ENCODE measurements at places on chromosomes 5 and 9.
A peak's percentile ranks its signal among the peaks of the same experiment; 100 is the strongest.

DNA sequence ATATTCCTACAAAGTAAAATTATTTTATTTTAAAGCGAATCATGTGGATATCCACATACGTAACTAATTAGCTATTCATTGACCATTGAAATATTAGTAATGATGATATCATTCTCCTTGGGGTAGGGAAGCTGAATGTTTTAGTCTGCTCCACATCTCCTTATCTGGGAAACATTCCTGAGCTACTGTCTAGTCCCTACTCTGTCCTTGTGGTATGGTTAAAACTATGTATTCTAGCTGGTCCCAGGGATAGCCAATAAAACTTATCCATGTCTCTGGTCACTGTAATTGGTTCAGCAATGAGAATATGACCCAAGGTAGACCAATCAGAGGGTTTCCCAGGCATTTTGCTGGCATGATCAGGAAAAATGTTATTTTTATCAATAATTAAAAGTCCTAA is 76.0 kb upstream of the DAP start:
- no peak for DNase-seq

GRCh38 chr9:109469646-109470358 is 28.3 kb downstream of the PTPN3 start:
- peak; percentile 51 for DNase-seq

GRCh38 chr5:102815540-102816332 is 60.6 kb downstream of the PAM start:
- no peak for DNase-seq

- DNase-seq, result no peak
Measured at GRCh38 chr9:100355561-100355960, 2.8 kb upstream of the TEX10 start.

GRCh38 chr5:65823845-65824445 is 101.9 kb downstream of the NLN start:
- no peak for DNase-seq

GRCh38 chr9:99235926-99236634 is 14.0 kb downstream of the SEC61B start:
- no peak for DNase-seq

DNA sequence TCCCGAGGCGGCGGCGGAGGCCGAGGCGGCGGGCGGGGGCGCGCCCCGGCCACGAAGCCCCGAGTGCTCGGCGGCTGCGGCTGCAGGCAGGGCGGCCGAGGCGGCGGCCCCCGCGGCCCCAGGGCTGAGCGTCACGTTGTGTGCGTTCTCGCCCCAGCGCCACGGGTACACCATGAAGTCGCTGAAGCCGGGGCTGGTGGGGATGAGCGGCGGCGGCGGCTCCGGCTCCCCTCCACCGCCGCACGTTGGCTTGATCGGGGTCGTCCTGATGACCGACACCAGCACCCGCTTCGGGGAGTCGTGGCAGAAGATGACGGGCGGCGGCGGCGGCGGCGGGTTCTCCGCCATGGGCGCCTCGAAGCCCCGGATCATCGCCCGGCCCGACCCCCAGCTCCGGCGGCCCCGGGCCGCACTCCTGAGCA is 498 bp downstream of the ZNF367 start:
- no peak for DNase-seq

DNA sequence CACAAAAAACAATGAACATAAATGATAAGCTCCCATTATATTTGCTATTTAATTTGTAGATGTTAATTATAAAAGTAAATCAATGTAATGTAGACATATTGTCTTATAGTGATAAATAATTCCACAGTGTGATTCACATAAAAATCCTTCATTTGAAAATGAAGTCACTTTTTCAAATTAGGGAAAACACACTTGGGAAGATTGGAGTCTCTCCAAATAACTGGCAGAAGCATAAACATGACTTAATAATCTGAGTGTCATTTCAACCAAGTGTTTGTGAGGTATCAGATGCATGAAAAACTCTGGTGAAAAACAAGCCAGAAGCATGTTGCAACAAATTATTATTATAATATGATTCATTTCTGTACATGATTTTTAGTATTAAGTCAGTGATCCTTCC is 102.2 kb downstream of the CETN3 start:
- DNase-seq, result no peak

GRCh38 chr5:145772466-145772865 is 62.7 kb downstream of the PRELID2 start:
- DNase-seq, result no peak

DNA sequence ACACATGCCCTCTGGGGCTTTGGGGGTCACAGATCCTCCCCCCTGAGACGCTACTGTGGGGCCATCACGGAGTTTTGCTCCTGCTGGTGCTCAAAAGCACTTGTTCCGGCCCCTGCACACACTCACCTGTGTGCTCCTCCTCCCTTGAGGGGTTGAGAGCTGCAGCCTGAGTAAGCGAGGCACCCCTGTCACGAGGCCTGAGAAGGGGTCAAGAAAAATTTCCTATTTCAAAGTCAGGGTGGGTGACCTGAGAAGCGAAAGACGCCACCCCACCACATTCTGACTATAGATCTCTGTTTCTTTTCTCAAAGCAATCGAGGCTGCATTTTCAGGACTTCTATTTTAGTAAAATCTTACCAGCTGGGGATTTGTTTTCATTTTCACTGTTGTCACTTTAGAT is 138.5 kb downstream of the DCP2 start:
- no peak for DNase-seq

DNA sequence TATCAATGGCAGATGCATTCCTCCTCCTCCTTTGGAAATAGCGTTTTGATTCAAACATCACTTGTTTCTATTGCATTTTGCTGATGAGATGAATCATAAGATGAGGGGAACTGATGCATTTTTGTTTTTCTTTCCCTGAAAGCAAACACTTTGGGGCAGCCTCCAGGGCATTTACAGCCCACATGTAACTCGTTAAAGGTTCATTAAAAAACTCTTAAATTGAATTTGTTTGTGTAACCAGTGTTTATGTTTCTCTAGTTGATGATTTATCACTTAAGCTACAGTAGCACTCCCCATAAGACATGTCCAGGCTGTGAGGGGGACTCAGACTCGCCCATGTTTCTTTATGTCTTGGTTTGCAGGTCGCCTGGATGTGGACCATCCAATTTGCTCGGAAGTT is 246.1 kb upstream of the ANKH start:
- DNase-seq, result no peak

DNA sequence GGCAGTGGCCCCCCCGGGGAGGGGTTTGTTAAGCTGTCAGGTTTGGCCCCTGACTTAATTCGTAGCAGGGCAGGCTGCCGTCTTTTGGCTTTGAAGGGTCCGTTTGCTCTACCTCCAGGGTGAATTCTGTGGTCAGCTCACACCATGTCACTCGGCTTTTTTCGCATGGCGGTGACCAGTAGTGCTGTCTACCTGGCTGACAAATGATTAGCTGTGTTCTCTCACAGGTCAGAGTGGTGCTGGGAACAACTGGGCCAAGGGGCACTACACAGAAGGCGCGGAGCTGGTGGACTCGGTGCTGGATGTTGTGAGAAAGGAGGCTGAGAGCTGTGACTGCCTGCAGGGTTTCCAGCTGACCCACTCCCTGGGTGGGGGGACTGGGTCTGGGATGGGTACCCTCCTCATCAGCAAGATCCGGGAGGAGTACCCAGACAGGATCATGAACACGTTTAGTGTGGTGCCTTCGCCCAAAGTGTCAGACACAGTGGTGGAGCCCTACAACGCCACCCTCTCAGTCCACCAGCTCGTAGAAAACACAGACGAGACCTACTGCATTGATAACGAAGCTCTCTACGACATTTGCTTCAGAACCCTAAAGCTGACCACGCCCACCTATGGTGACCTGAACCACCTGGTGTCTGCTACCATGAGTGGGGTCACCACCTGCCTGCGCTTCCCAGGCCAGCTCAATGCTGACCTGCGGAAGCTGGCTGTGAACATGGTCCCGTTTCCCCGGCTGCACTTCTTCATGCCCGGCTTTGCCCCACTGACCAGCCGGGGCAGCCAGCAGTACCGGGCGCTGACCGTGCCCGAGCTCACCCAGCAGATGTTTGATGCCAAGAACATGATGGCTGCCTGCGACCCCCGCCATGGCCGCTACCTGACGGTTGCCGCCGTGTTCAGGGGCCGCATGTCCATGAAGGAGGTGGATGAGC is 1.4 kb downstream of the TUBB4B start:
- no peak for DNase-seq

- no peak for DNase-seq
Measured at GRCh38 chr5:104023739-104024138, 461.1 kb upstream of the NUDT12 start.

- DNase-seq, result no peak
Measured at GRCh38 chr9:98644011-98644410, 64.7 kb downstream of the GABBR2 start.

DNA sequence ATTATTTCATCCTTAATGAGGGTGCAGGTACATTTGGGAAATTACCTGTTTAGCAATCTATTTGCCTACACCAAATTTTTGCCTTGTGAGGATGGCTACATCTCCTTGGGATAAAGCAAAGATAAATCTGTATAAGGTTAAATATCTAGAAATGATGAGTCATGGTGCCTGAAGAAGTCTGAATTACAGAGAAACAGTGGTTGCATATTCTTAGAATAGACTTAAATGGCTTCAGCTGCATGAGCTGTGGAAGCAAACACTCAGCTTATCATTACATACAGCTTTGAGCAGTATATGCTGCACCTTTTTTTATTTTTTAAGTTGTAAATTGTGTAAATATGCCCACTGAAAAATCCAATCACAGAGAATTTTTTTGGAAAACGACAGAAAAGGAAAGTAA is 153.5 kb downstream of the RAPGEF6 start:
- DNase-seq, result no peak

GRCh38 chr9:130659699-130660248 is 4.6 kb upstream of the PRDM12 start:
- DNase-seq, result no peak

DNA sequence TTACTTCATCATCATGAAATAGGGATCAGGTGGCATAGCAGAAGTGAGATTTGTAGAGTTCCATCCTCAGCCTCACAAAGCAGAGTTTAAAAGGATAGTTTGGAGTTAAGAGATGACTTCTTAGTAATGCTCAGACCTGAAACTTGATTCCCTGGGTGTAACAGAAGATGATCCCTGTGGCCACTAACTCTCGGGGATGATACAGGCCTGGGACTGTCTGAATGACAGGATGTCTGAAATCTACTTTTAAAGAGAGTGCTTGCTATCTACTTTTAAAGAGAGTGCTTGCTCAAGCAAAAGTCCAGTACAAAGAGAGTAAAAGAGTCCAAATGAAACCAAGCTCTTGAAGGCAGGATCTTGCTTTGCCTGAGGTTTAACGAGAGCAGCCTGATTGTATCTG is 14.6 kb downstream of the ADAMTS16 start:
- DNase-seq, result no peak

- DNase-seq, result no peak
Measured at GRCh38 chr5:25006734-25007133, 362.0 kb upstream of the CDH10 start.

- no peak for DNase-seq
Measured at GRCh38 chr5:32098291-32098690, 75.8 kb downstream of the GOLPH3 start.

DNA sequence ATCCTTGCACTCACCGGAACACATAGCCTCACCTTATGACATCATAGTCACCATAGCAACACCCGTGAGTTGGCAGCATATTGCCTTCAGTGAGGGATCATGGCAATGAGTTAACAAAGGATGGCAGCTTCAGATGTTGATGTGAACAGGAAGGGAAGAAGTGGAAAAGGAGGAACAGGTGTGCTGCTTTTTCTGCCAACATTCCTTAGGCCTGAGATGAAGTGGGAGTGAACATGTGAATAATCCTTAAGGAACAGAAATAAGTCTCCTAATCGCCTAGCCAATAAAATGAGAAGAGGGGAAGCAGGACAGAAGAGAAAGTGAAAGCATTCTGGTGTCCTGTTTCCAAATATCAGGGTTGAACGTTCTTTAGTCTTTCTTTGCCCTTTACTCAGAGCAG is 360.0 kb downstream of the BRINP1 start:
- DNase-seq, result no peak

DNA sequence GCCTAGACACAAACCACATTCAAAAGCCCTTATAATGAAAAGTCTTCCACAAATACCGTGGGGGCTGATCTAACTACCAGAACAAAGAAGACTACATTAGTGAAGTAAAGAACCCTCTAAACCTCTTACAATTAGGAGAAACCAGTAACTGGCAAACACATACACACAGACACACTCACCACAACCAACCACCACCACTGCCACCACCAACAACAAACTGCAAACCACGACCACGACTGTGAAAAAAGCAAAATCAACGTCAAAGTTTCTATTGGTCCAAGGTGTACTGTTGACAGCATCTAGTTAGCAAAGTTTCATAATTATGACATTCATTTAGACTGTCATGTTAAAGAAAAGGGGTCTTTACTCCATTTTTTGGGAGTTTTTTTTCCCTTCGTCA is 2.7 kb downstream of the CDO1 start:
- DNase-seq, result no peak

GRCh38 chr9:117815948-117816347 is 111.7 kb downstream of the TLR4 start:
- DNase-seq, result no peak

DNA sequence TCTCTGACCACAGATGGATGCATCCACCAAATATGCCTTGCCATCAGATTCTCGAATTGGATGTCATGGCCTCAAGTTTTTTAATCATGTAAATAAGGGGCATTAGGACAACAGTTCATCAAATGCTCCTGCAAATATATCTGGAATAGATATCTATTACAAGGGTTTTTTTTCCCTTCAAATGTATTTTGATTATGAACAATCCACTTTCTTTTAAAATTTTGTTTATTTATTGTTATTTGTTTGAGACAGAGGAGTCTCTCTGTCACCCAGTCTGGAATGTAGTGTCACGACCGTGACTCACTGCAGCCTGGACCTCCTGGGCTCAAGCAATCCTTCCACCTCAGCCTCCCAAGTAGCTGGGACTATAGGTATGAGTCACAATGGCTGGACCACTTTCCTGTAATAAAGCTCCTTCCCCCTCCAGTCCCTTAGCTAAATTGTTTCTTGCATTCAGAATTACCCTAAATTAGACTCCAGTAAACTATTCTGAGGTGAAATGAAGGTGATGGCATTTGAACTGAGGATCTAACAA is 1412.1 kb downstream of the EFNA5 start:
- DNase-seq, result no peak

- DNase-seq, result no peak
Measured at GRCh38 chr5:154767576-154767975, 12.4 kb downstream of the LARP1 start.

GRCh38 chr9:132663117-132663516 is 6.7 kb downstream of the DDX31 start:
- no peak for DNase-seq

- DNase-seq, result no peak
Measured at GRCh38 chr5:9483779-9484178, 62.1 kb downstream of the SEMA5A start.

DNA sequence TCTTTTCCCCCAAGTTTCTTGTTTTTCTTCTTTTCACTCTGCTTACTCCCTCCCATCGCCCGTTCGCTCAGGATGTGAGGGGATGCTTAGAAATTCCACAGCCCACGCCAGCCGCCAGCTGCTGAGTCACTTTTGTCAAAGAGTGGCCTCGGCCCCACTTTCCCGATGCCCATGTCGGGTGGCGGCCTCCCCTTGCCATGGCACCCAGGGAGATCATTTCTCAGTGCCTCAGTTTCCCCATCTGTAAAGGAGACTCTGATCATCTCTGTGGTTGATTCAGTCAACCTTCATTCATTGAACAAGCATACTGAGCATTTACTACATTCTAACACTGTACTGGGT is 353 bp upstream of the PDGFRB start:
- no peak for DNase-seq

- no peak for DNase-seq
Measured at GRCh38 chr5:62786099-62786498, 207.5 kb downstream of the LRRC70 start.

Data from CD4-positive, alpha-beta T cell treated with Interleukin-6 for 4 hours (primary cell).